ENCODE measurements at places on chromosomes 2 and 18.

GRCh38 chr18:73503326-73503725 is 635.5 kb upstream of the NETO1 start:
- no peak for DNase-seq

DNA sequence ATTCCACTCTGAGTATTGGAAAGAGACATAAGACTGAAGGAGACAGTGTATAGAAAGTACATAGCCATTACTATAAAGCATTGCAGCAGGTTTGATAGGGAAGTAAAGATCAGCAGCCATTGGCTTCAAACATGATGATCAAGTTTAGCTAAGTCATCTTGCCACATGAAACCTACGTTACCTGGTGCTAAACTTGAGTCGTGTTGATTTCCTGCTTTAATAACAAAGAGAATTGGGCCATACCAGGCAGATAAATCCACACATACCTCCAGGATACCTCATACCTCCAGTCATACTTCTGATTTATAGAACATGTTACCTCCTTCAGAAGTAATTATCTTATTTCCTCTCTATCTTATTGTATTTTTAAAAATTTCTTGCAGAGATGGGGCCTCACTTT is 10.3 kb upstream of the KYNU start:
- no peak for DNase-seq

DNA sequence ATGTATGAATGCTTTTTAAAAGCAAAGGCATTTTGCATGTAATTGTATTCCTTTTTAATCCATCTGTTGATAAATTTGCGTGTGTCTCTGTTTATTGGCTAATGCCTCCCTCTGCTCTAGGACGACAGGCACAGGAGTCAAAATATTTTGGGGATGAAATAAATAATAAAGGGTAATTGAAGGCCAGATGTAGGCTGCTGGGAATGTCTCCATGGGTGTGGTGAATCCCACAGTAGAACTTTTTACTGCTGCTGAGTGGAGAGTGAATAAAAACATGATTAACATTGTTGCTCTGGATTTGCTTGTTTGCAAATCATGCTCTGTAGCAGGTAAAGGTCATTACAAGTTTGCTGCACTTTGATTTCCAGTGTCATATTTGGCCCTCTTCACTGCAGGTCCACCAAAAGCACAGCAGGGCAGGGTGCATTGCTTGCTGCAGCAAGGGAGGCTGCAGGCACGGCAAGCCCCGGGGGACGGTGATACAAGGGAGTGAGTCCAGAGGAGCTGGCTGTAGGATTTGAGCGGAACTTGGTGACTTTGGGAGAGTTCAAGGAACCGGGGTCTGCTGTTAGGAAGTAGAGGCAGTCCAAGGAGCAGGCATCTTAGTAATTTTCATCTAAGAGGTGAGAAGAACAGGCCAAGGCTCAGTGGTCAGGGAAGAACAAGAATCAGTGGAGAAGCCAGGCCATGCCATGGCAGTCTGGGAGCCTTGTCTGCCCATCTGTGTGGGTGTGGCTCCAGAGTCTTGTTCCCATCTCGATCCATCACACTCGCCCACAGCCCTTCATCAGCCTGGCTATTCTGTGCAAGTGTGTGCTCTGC is 201.5 kb upstream of the RAB6C start:
- DNase-seq, result no peak

- no peak for DNase-seq
Observed at GRCh38 chr2:143356336-143356735, 227.1 kb downstream of the ARHGAP15 start.

DNA sequence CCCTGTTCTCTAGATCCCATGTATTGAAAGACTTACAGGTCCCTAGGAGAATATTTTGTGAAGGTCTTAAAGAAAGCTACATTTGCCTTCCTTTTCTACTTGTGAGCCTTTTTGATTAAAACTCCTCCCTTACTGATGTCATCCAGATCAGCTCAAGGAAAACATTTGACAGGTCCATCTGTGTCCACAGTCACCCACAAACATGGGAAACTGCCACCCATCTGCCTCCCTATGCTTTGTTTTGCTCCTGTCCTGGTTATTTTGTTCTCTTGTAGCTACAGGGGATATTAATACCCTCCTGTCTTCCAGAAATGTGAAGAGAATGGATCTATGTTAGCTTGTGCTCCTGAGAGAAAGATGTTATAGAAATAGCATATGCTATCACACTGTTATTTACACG is 203.6 kb upstream of the GALNT5 start:
- DNase-seq, result no peak

GRCh38 chr2:133721118-133721517 is 152.9 kb upstream of the NCKAP5 start:
- DNase-seq, result no peak

GRCh38 chr2:15788830-15789229 is 151.5 kb upstream of the MYCN start:
- DNase-seq, result no peak

GRCh38 chr2:47737-48136 is 1.4 kb upstream of the FAM110C start:
- DNase-seq, result no peak

Data from stimulated activated CD4-positive, alpha-beta T cell treated with anti-CD3 and anti-CD28 coated beads, TNF-alpha, amount 100 ng/mL, for 4 hours (primary cell).